Cardiac fibroblast (primary cell): ENCODE measurements at places on chromosomes 16 and 17.

DNA sequence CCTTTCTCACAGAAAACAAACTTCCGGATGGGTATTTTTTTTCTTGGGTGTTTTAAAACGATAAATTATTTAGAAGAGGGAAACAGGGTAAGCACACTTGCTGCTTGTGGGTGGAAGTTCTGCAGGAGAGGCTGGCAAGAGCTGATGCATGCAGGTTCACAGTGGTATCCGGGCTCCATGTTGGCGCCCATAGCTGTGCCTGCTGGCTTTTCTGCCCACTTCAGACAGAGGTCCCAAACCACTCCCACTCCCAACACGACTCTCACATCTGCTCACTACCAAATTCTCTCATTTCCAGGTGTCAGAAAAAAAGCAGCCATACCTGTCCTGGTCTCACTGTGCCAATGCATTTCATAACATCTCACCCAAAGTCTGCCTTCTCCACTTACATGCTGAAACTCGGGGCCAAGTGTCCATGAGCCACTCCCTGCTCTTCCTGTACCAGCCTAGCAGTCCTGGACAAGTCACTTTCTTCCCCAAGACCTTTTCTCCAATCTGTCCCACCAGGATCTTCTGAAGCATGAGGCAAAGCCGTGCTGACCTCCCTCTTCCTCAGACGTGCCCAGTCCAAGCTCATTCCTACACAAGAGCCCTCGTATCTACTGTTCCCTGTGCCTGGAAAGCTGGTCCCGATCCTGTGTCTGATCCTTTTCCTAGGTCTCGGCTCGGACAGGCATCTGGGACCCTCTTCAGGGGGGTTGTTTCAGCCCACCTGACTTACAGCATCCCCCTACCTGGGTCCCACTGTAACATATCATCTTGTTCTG is 1.5 kb downstream of the CD300LF start:
- DNase-seq = no peak

- DNase-seq = no peak
Observed at GRCh38 chr17:57539529-57540301, 205.4 kb downstream of the CCDC182 start.

GRCh38 chr16:51166091-51166490 is 15.0 kb upstream of the SALL1 start:
- no peak for DNase-seq

GRCh38 chr16:5502944-5503343 is 405.3 kb upstream of the EEF2KMT start:
- DNase-seq = no peak
